ENCODE measurements at places on chromosomes 16 and 17.

DNA sequence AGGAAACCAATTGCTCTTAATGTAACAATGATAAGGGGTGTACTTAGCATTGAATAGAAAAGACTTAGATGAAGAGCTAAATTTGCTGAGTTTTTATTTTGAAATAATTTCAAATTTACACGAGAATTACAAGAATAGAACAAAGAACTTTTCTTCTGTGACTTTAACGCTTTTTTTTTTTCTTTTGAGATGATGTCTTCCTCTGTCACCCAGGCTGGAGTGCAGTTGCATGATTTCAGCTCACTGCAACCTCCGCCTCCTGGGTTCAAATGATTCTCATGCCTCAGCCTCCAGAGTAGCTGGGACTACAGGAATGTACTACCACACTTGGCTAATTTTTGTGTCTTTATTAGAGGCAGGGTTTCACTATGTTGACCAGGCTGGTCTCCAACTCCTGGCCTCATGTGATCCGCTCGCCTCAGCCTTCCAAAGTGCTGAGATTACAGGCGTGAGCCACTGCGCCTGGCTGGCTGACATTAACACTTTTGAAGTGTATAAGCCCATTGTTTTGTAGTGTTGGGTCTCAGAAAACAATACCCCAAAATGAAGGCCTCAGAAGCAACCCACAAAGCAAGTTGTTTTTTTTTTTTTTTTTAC, 2.1 kb downstream of the TEN1 start:
- DNase-seq = no peak

GRCh38 chr16:6035161-6035560, 937.6 kb upstream of the EEF2KMT start:
- DNase-seq = no peak

DNA sequence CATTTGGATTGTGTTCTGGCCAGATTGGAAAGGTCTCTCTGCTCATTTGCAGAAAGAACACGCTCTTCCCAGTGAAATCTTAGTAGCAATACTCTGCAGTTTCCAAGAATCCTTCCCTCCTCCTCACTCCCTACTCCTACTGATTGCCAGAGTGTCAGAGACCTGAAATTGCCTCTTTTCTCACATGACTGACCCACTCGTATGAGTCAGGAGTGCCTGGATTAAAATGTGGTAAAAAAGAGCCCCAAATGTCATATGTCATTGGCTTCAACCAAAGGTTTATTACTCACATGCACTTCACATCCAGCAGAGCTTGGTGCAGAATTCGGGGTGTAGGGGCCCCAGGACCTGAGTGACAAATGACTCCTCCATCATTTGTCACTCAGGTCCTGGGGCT, 39.7 kb upstream of the IRX3 start:
- no peak for DNase-seq

DNA sequence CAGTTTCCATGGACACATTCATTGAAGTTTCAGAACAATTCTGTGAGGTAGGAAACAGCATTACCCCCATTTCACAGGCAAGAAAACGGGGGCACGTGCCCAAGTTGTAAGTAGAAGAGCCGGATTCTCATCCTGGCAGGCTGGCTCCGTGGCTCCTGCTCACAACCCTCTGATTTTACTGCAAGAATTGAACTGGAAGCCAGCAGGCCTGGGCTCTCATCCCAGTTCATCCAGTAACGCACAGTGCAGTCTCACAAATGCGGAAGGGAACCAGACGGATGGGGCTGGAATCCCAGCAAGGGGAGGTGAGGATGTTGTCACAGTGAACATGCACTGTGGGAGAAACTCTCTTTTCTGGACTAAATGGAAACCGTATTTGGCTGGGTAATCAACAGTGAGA, 40.7 kb upstream of the DOC2B start:
- no peak for DNase-seq

GRCh38 chr17:75723171-75723930, 2.1 kb downstream of the ITGB4 start:
- no peak for DNase-seq

GRCh38 chr17:2028737-2029136, 1.2 kb upstream of the DPH1 start:
- no peak for DNase-seq

Data from MM.1S (cell line).